ENCODE measurements at places on chromosomes 6 and 20.
A peak's percentile ranks its signal among the peaks of the same experiment; 100 is the strongest.

- DNase-seq: no peak
Observed at GRCh38 chr20:1816384-1817381, 78.5 kb upstream of the SIRPA start.

DNA sequence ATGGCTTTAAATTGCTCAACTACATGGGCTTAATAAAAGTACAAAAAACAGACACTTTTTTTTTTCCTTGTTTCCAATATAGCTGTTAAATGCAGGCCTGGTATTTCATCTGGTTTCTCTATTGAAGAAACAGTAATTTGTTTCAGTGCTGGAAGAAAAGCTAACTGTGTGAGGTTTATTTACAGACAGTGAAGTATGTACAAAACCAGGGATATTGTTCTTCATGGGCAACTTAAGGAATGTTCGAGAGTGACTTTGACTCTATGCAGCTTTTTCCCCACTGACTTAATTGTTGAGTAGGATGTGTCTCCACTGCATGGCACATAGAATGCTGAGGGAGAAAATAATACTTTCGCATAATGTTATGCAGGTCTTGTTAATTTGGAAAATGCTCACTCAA lies 31.0 kb upstream of the PRL start:
- DNase-seq: no peak

GRCh38 chr6:157235600-157236039 lies 87.7 kb downstream of the TMEM242 start:
- peak; percentile 10 for DNase-seq

- DNase-seq: no peak
Observed at GRCh38 chr20:43846516-43846905, 68.1 kb upstream of the TOX2 start.

- DNase-seq: no peak
Observed at GRCh38 chr6:8905757-8906156, 470.4 kb upstream of the SLC35B3 start.

DNA sequence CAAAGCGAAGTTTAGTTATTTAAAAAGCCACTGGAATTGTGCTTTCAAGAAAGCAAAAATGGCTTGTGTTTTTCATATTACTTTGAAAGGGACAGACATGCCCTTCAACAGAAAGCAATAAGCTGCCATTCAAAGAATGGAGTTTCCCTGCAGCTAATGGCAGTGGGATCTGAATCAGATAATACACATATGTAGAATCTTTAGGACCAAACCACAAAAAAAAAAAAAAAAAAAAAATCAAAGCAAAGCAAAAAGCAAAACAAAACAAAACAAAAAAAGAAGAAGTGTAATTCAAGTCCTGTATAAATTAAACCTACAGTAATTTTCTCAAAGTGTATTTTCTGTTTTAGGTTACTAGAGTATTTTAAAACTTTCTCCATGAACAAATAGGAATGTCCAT lies 63.6 kb upstream of the ZNF217 start:
- DNase-seq: no peak

DNA sequence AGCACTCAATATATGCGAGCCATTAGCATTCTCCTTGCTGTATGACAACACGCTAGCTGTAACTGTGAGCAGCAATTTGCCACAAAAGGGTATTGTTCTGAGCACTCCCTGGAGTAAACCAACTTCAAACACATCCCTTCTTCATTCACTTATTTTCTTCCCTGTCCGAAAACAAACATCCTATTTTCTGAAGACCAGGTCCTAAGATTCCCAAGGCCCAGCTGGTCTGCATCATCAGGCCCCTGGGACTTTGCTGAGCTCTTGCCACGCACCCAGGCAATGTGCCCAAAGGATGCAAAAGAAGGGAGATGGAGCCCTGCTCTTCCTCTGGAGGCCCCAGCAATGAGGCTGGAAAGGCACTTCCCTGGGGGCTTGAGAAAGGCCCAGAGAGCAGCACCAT lies 118.1 kb downstream of the PREX1 start:
- no peak for DNase-seq

- no peak for DNase-seq
Observed at GRCh38 chr20:58993332-58994248, 12.5 kb downstream of the NELFCD start.

DNA sequence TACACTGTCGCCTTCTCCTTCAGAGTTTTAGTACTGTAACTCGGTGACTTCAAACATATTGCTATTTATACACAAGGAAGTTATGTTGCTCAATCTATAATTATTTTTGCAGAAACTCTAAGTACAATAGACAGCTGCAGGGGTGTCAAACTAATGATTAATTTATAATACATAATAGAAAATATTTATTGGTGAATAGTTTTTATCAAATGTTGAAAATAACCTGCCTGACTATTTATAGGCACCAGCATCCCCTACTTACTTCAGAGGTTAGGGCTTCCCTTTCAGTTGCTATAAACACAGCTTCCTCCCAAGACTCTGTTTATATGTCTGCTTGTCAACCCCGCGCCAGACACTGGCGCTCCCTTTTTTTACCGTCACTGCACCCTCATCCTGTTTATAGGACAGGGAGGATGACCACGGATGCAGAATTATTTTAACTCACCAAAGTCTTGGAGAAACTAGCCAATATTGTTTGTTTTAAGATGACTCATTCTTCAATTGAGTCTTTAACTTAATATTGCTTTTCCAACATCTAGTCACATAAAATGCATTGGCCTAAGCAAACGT lies 225.0 kb downstream of the ALDH8A1 start:
- no peak for DNase-seq

GRCh38 chr6:86937219-86938079 lies at the start of gene HTR1E:
HTR1E (plus strand) TSS chr6:86937528; CDS start chr6:87015335, 77,807 bp downstream.
- DNase-seq: no peak

GRCh38 chr6:157505912-157506491 lies 125.0 kb downstream of the ZDHHC14 start:
- DNase-seq: no peak

GRCh38 chr20:41133709-41134361 lies 3.5 kb upstream of the PLCG1 start:
- DNase-seq: peak; percentile 38

DNA sequence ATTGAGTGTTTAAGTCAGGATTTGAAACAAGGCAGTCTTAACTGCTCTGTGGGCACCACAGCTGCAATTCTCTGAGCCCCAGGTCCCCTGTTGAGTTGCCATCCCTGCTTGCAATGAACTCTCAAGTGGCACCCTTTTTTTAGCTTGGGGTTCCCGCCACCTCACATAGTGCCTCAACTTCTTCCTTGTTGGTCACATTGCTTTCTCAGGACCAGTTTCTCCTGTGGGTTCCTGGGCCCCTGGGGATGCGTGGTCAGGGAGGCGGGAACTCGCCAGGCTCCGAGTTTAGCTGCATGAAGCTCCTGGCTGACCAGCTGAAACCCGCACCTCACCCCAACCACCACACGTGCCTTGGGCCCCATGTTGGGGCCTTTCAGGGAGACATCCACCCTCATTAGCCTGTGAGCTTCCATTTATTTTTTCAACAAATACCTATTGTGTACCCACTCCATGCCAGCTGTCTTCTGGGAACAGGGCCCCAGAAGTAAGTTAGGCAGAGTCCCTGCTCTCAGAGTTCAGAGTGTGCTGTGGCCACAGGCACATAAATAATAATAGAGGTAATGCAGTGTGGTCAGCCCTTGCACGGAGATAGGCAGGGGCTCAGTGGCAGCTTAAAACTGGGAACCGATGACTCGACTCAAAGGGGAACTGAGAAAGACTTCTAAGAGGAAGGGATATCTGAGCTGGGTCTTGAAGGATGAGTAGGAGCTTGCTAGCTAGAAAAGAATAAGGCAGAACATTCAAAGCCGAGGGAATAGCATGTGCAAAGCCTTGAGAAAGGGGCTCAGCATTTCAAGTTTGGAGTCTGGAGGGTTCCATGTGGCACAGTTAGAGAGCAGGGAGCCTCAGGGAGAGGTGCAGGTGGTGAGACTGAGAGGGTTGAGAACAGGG lies 33.9 kb upstream of the FAM83D start:
- DNase-seq: no peak
